ENCODE measurements at places on chromosomes 4 and X.

GRCh38 chr4:168138143-168138542 lies 45.8 kb downstream of the ANXA10 start:
- peak; percentile 85 for DNase-seq

- DNase-seq, result no peak
These were observed 13.6 kb upstream of the NAT8L start for GRCh38 chr4:2045518-2045951.

DNA sequence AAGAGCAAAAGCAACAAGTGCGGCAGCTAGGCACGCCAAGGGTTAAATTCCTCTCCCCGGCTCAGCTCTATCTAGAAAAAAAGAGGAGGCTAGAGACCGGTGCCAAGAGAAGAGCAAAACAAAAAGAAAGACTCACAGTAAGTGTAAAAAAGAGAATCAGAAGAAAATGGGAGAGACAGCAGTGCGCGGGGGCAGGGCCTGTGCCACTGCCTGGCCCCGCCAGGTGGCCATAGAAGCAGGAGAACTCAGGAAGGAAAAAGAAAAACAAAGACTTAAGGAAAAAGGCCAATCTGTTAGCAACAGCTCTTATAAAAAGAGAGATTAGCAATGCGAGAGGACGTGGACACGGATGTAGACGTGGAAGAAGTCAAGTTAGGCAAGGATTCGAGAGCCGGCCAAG lies 3.2 kb downstream of the ACOX3 start:
- DNase-seq, result no peak

DNA sequence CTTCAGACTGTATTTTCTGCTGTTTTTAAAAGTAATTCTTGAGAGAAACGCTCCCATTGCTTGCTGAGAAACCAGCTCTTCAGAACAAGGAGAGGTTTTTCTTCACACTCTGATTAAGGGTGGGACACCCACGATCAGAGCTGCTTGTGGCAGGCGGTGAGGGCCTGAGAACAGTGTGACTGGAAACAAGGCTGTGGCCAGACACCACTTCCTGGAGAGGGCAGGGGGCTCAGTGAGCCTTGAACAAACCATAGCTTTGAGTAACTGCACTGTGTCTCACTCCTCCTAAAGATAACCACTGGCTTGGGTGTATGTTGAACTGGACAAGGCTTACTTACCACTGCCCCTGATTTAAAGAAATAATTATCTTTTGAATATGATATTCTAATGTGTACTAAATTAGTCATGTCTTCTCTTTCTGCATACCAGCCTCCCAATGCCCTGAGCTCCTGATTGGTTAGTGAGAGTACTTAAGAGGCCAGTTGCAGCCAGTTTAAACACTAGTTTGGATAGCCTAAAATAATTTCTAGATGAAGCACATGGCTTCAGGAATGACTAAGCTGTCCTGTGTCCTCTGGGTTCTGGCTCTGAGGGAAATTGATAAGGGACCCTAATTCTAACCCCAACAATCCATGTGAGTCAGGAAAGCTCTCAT lies 3.7 kb upstream of the GPR82 start:
- no peak for DNase-seq

GRCh38 chrX:29461039-29461438 lies 754.3 kb upstream of the MAGEB2 start:
- no peak for DNase-seq

DNA sequence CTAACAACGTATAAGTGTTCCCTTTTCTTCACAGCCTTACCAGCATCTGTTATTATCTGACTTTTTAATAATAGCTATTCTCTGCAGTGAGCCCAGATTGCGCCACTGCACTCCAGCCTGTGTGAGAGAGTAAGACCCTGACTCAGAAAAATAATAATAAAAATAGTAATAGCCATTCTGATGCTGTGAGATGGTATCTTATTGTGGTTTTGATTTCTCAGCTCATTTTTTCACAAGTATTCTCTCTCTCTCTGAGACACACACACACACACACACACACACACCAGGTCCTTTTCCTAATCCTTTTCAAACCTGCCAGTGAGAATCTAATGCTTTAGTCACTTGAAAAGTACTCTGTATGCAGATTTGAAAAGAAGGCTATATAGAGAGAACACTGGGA lies 89.8 kb downstream of the CHIC2 start:
- peak; percentile 17 for DNase-seq

GRCh38 chr4:31328932-31329331 lies 608.8 kb downstream of the PCDH7 start:
- DNase-seq, result peak; percentile 11

GRCh38 chrX:69063486-69063885 lies 101.8 kb downstream of the PJA1 start:
- DNase-seq, result no peak

DNA sequence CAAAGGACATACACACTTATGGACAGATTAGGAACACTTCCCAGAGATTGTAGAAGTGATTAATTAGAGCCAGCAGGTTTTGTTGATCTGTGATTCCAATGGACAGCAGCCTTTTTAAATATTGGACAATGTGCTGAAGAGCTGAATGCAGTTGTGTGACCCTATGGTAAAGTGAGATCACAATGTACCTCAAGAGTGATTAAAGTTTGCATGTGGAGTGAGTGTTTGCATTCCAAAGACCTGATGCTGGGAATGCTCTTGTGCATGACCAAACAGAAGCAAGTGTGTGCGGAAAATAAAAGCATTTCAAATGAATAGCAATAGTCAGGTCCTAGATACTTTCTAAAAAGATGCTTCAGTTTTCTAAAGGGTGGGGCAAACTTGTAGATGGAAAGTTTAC lies 154.1 kb downstream of the BANK1 start:
- no peak for DNase-seq

DNA sequence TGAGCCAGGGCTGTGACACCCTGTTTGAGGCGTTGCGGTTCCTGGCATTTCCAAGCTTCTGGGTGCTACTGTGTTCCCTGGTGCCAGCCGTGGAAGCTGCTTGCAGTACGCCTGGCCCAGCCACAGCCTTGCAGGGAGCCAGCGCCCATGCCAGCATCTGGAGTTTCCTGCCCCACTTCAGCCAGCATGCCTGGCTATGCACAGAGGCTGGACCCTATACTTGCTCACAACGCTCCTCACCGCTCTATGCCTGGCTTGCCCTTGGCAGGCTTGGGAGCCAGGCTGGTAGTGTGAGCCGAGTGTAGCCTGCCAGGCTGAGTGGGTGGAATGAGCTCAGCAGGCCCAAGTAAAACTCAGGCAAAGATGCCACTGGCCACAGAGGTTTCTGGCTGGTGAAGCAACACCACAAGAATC lies 22.4 kb downstream of the PRRG1 start:
- no peak for DNase-seq

DNA sequence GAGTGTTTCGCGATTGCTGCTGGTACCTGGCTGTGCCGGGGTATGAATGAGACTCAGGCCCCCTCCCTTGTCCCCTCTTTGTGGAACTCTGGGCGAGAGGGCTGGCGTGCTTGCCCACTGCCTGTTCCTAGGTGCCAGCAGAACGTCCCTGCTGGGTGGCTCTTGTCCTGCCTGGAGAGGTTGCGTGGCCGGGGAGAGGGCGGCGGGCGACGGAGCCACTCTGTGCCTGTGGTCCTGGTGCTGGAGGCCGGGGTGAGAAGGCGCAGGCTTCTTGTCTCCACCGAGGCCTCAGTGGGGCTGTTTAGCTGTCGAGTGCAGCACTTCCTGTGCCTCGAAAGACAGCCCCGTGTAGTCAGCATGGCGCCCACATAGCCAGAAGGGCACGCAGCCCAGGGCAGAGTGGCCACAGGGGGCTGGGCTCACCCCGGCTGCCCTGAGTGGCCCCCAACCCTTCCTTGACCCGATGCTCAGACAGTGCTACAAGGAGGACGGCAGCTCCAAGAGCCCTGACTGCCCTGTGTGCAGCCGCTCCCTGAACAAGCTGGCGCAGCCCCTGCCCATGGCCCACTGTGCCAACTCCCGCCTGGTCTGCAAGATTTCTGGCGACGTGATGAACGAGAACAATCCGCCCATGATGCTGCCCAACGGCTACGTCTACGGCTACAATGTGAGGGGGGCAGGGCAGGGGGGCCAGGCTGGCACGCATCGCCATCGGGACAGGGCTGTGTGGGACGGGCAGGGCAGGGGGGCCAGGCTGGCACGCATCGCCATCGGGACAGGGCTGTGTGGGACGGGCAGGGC lies 8.9 kb upstream of the UVSSA start:
- DNase-seq, result no peak

DNA sequence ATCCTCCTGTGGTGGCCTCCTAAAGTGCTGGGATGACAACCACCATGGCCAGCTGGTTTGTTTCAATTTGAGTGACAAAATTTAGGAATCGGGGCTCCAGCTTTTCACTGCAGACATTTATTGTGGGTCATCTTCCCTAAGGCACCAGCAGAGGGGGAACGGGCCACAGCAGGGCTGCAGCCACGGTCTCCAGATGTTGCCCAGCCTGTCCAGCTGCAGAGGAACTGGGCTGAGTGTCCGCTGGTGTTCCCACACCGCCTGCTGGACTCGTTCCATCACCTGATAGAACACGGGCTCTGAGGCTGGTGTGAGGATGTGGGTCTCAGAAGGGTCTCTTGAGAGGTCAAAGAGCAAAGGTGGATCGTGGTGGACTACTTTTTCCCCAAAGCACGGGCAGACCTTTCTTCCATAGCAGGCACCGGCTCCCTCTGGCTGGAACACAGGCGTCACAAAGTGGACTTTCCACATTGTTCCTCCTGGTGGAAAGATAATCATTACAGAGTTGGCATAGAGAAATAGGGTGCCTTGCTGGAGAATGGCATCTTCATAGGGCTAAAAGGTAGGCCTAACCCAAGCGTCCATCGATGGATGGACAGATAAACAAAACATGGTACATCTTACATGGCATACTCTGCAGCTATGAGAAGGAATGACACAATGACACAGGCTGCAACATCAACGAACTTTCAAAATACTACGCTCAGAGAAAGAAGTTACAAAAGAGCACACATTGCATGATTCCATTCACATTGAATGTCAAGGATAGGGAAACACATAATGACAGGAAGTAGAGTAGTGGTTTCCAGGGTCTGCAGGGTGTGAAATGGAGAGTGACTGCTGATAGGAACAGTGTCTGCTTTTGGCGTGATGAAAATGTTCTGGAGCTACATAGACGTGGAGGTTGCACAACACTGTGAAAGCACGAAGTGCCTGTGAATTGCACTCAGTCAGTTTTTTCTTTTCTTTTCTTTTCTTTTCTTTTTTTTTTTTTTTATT lies 5.9 kb upstream of the ARSD start:
- DNase-seq, result no peak

DNA sequence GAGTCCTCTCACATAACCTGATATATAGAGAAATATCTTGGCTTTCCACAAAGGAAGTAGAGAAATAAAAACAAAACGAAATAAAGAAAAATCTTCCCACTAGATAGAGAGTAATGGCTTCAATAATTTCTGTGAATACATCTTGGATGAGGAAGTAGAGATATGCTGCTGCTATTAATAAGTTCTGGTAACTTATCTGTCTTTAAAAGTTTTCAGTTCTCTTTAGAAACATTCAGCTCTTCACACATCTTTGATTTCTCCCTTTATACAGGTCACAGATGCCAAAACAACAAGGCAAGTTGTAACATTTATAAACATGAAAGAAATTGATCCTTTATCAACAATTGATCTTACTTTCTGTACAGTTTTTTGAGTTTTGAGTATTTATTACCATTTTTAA lies 615.8 kb downstream of the TRAM1L1 start:
- no peak for DNase-seq

GRCh38 chr4:89044147-89044900 lies 12.7 kb downstream of the FAM13A start:
- no peak for DNase-seq

- no peak for DNase-seq
These were observed 63.7 kb downstream of the ANK2 start for GRCh38 chr4:113113151-113113550.

- no peak for DNase-seq
These were observed 99.2 kb downstream of the SHOX start for GRCh38 chrX:729583-730409.

DNA sequence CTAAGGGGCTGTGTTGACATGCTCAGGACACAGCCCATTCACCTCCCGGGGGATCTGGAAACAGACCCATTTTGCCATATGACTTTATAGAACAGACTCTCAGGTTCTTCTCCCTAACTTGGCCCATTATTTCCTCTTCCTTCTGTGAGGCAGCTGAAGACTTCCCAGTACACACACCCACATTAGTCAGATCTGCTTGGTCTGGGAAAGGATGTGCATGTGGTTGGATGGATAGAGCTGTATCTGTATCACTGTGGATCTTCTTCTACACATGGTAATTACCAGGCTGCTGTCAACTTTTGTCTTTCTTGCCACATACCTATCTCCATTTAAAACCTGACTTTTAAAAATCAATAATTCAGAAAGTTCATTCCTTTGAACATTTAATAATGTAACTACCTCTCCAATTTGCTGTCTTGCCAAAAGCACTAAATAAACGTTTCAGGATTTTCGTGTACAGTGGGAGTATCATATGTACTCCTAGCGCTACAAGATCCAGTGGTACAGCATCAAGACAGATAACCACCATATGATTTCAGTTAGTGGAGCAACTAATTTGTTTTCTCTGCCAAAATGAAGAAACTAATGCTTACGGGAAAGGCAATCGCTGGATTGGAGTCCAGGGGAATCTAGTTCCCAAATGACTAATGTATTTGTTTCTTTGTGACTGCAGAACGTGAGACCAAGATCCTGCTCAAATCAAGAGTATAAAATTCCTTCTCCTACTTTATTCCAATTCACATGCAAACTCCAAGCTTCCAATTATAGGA lies 134.1 kb upstream of the MAP3K15 start:
- peak; percentile 50 for DNase-seq

DNA sequence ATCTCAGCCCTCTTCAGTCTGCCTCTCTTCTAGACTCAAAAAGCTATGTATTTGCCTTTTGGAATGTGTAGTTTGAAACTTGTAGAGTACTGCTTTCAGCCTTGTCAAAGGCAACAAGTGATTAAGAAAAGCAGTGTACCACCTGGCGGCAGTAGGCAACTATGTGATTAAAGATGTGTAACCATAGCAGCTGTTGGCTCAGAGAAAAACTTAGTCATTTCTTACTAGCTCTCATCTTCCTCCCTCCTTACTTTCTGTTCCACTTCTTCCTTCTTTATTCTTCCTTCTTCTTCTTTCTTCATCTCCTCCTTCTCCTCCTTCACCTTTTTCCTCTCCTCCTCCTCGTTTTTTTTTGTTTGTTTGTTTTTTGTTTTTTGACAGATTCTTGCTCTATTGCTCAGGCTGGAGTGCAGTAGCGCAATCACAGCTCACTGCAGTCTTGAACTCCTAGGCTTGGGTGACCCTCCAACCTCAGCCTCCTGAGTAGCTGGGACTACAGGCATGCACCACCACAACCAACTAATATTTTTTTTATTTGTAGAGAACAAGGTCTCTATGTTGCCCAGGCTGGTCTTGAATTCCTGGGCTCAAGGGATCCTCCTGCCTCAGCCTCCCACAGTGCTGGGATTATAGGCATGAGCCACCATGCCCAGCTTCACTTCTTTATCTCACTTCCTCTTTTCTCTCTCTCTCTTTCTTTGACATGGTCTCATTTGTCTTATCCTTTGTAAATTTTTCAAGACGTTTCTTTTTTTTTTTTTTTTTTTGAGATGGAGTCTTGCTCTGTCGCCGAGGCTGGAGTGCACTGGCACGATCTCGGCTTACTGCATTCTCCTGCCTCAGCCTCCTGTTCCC lies 32.6 kb downstream of the ABHD18 start:
- peak; percentile 14 for DNase-seq

- DNase-seq, result no peak
These were observed 26.7 kb upstream of the ELF4 start for GRCh38 chrX:130136961-130137360.
